ENCODE measurements at places on chromosomes 7 and 10.

DNA sequence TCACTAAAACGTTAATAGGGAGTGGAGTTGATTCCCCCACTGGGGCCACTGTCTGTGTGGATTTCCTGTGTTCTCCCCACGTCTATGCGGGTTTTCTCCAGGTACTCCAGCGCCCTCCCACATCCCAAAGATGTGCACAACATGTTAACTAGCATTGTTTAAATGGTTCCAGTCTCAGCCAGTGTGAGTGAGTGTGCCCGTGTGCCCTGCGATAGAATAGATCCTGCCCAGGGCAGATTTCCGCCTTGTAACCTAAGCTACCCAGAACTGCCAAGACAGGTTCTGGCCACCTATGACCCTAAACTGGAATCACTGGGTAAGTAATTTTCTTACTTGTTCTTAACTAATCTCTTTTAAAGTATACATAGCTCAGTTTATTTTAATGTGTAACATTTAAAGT is 58.5 kb downstream of the CCDC6 start:
- no peak overlapping the region for H3K27ac ChIP-seq
- DNase-seq, result no peak
- peaks cover 7% of the 10 kb centered on the region for H3K36me3 ChIP-seq

GRCh38 chr10:61390851-61391250 is 62.3 kb downstream of the TMEM26 start:
- H3K27ac ChIP-seq, result no peak overlapping the region
- DNase-seq, result no peak
- H3K27me3 ChIP-seq, result no peaks in the 10 kb centered on the region
- no peak overlapping the region for H3K4me3 ChIP-seq
- no peaks in the 10 kb centered on the region for H3K4me1 ChIP-seq

DNA sequence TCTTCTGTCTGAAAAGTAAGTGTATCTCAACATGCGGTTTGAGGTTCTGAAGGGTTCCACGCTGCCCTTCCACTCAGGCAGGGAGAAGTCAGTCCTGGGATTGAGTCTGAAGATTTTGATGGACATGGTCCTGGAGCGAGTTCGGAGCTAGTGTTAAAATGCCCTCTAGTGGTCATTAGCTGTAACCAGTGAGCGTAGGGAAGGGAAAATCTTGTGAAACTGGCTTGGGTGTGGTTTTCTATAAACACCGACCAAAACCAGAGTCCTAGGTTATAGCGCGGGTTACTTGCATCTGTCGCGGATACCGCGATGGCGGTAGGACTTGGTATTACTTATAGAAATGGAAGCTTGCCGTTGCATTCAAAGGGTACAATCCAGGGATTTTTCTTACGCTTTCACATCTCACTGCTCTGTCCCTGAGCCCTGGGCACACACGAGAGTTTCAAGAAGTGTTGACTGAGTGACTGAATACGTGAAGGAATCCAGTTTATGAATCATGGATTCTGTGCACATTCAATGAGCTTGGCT is 348.2 kb upstream of the C7orf33 start:
- H3K36me3 ChIP-seq, result no peaks in the 10 kb centered on the region
- no peak overlapping the region for H3K27ac ChIP-seq
- peak; percentile 31 for DNase-seq
- H3K4me3 ChIP-seq, result peak overlapping the region; percentile 71

DNA sequence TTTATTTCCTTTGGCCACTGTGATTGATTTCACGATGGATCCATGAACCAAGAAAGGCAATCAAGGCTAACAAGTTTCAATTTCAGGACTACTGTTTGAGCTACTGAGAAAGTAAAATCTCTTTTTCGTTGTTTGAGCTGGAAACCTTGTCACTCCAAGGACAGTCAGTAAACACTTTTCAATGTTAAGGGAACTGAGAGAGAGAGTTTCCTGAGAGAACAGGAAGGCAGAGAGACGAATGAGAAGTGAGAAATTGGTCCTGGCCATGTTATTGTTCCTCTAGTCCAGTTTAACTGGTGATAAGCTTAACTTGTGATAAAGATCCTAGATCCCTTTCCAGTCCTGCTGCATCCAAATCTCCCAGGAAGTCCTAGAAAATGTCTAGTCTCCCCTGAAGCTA is 909 bp upstream of the AKR1D1 start:
- H3K4me1 ChIP-seq, result no peaks in the 10 kb centered on the region
- no peak overlapping the region for H3K4me3 ChIP-seq
- no peaks in the 10 kb centered on the region for H3K36me3 ChIP-seq
- DNase-seq, result no peak
- no peaks in the 10 kb centered on the region for H3K27me3 ChIP-seq

DNA sequence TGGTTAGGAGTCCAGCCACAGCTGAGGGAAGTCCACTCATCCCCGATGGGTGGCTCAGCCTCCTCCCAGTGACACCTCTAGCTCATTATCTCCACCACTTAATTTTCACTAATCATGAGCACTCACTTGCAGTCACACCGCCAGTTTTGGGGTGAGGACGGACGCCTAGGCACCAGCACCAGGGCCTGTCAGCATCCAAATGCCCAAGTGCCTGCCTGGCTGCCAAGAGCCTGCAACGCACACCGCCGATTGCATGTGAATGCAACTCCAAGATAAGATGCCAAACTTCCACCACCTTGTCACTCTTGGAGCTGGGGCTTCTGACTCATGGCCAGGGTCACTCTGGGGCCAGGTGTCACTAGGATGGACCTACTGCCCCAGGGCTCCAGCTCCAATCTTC is 24.4 kb upstream of the SMARCD3 start:
- H3K27me3 ChIP-seq, result peaks cover 35% of the 10 kb centered on the region
- no peak overlapping the region for H3K4me3 ChIP-seq
- no peaks in the 10 kb centered on the region for H3K4me1 ChIP-seq

DNA sequence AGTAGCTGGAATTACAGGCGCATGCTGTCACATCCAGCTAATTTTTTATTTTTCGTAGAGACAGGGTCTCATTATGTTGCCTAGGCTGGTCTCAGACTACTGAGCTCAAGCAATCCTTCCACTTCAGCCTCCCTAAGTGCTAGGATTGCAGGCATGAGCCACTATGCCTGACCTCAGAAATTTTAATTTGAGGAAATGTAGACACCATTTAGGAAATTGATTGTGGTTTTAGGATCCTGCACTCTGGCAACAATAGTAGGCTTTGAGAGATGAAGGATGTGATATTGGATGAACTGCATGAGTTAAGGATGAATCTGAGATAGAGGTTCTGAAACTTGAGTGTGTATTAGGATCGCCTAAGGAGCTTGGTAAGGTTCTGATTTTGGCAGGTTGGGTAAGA is 66.5 kb downstream of the PPP1R9A start:
- no peak for DNase-seq
- H3K4me3 ChIP-seq, result no peak overlapping the region
- peaks cover 2% of the 10 kb centered on the region for H3K27me3 ChIP-seq
- H3K36me3 ChIP-seq, result no peaks in the 10 kb centered on the region

DNA sequence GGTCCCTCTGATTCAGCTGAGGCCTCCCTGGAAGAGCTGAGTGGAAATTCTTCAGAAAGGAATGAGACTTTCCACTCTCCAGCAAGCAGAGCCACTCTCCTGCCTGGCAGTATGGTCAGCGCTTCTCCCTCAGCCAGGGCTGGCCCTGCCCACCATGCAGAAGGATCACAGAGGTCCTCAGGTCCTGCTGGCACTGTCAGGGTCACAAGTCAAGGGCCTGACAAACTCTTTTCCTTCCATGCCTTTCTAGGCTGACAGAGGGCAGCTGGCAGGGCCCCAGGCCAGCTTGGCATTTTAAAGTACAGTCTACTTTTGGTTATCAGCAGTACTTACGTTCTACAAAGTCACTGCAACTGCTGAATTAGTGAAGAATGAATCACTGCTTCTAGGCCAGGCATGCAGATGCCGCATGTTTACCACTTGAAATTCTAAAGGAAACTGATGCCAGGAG is 119.3 kb upstream of the FRMD4A start:
- no peak overlapping the region for H3K27ac ChIP-seq
- no peaks in the 10 kb centered on the region for H3K36me3 ChIP-seq
- peaks cover 13% of the 10 kb centered on the region for H3K4me1 ChIP-seq
- DNase-seq, result no peak
- no peak overlapping the region for H3K4me3 ChIP-seq

- H3K4me3 ChIP-seq, result no peak overlapping the region
- H3K36me3 ChIP-seq, result no peaks in the 10 kb centered on the region
- peaks cover 8% of the 10 kb centered on the region for H3K4me1 ChIP-seq
- H3K27me3 ChIP-seq, result peaks cover 23% of the 10 kb centered on the region
- no peak for DNase-seq
Observed at GRCh38 chr7:132394283-132395198, 181.7 kb downstream of the PLXNA4 start.

DNA sequence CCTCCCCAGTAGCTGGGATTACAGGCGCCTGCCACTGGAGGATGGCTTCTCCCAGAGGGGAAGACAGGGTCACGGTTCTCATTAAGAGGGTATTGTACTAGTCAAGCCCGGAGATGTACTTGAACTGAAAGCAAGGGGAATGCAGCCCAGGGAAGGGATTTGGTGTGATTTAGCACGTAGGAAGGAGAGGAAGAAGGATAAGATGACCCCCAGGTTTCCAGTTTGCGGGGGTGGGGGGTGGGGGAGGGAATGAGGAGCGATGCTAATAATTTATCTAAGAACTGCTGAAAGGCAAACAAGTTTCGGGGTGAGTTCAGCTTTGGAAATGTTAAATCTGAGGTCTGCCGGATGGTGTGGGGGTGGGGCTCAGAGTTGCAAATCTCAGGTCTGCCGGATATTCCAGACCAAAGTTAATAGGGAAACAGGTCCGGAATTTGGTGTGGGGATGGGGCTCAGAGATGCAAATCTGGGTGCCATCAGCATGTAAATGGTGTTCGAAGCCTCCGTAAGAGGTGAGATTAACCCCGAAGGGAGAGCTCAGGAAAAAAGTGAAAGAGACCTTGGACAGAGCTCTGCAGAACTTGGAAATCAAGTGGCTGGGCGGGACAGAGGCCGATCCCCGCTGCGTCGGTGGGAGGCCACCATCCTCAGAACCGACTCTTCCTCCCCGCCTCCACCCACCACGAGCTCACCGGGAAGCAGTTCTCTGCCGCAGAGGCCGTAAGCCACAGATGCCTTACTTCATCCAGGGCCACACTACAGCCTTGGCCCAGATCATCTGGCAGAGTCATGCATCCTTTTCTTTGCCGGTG is 1.6 kb upstream of the SEPHS1 start:
- peaks cover 9% of the 10 kb centered on the region for H3K27me3 ChIP-seq
- H3K27ac ChIP-seq, result no peak overlapping the region
- DNase-seq, result peak; percentile 41
- no peaks in the 10 kb centered on the region for H3K36me3 ChIP-seq
- peaks cover 38% of the 10 kb centered on the region for H3K4me1 ChIP-seq

- H3K27me3 ChIP-seq, result no peaks in the 10 kb centered on the region
- no peaks in the 10 kb centered on the region for H3K36me3 ChIP-seq
- peak; percentile 46 for DNase-seq
Observed at GRCh38 chr10:31129271-31129670, 97.6 kb upstream of the ZNF438 start.

DNA sequence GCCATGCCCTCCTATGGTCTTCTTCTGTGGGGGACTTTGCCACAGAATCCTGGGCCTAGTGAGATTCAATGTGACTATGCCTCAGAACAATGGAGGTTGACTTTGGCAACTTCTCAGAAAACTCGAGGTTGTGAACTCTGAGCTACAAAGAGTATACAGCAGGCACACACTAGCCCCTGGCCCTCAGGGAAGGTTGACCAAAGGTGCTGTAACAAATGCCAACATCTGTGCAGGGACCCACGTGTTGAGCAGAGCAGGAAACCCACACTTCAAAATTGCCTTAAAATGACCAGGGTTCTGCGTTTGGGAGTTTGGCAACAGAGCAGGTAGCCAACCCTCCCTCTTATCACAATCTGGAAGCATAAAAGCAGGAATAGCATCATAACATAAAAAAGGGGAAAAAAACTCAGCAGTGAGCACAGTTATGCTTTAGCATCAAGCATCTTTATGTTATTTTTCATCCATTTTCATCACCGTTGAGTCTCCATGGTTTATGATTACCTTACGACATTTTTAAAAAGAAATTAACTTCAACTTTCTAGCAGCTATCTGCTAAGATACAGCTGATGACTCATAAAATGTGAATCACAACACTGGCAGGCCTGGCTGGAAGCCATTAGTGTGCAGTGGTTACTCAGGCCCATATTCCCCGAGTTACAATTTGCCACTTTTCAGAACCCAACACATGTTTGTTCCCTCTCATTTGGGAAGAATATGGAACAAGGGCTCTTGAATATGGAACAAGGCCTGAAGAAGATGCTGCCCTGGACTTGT is 11.1 kb downstream of the PRLHR start:
- no peak overlapping the region for H3K4me3 ChIP-seq
- H3K4me1 ChIP-seq, result peaks cover 29% of the 10 kb centered on the region
- DNase-seq, result peak; percentile 87
- H3K27me3 ChIP-seq, result peaks cover 15% of the 10 kb centered on the region
